ENCODE measurements at places on chromosomes 11 and 22.
A peak's percentile ranks its signal among the peaks of the same experiment; 100 is the strongest.

- DNase-seq = no peak
These were observed 82.7 kb upstream of the EED start for GRCh38 chr11:86161837-86162236.

DNA sequence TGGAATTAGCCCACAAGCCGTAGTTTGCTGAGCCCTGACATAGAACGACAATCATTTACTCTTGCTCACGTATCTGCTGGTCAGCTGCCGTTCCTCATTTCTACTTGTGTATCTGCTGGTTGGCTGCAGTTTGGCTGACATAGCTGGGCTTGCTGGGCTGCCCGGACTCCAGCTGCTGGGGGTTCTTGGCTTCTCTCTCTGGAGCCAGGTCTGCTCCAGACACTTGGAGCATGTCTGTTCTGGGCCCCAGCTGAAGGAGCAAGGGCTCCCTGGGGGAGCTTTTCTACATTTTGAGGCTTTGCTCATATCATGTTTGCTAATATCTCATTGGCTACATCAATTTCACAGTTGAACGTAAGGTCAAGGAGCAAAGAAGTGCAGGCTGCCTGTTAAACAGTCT, 47.3 kb downstream of the PRDM11 start:
- no peak for DNase-seq

DNA sequence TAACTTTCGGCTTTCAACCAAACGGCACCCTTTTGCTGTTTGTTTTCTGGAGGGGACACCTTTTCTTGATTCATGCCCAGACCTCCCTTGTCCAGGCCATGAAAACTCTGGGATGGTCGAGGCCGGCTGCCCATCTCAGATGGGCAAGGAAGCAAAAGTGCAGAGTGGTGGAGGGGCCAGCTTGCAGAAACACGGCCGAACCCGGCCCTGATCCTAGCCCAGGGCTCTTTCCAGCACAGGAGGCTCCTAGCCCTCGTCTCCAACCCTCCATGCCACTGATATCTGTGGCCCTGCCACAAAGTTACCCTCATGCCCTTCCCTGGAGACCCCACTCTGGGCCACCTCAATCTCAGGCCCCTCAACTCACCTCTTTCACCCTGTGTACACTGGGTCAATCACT, 18.9 kb upstream of the SLC22A12 start:
- no peak for DNase-seq

- no peak for DNase-seq
These were observed 1.4 kb upstream of the SYVN1 start for GRCh38 chr11:65135633-65136145.

GRCh38 chr11:34501500-34501899, 12.1 kb downstream of the ELF5 start:
- DNase-seq = peak; percentile 74

DNA sequence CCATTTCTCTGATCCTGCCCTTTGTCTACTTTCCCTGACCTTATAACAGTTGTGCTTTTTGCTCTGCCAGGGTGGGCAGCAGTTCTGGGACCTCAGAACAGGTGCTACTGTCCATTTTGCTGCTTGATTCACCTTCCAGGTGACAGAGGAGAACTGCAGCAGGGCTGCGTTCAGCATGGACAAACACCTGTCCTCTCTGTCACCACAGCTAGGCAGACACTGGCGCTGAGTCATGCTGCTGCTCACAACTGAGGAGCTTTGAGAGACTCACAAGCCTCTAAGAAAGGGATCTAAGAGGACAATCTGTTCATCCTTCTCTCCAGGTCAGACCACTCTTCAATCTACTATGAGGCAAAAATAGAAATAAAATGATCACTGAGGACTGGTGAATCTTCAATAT, 1144.5 kb upstream of the CCDC90B start:
- no peak for DNase-seq

GRCh38 chr22:37559901-37560607, at the start of gene CDC42EP1:
CDC42EP1 (plus strand) TSS chr22:37560480; CDS start chr22:37566350, 5,870 bp downstream.
- no peak for DNase-seq

GRCh38 chr11:91005458-91005857, 782.6 kb upstream of the CHORDC1 start:
- DNase-seq = no peak
